Cortex of kidney (tissue), 1 donor: ENCODE measurements at places on chromosomes 1 and 21.

DNA sequence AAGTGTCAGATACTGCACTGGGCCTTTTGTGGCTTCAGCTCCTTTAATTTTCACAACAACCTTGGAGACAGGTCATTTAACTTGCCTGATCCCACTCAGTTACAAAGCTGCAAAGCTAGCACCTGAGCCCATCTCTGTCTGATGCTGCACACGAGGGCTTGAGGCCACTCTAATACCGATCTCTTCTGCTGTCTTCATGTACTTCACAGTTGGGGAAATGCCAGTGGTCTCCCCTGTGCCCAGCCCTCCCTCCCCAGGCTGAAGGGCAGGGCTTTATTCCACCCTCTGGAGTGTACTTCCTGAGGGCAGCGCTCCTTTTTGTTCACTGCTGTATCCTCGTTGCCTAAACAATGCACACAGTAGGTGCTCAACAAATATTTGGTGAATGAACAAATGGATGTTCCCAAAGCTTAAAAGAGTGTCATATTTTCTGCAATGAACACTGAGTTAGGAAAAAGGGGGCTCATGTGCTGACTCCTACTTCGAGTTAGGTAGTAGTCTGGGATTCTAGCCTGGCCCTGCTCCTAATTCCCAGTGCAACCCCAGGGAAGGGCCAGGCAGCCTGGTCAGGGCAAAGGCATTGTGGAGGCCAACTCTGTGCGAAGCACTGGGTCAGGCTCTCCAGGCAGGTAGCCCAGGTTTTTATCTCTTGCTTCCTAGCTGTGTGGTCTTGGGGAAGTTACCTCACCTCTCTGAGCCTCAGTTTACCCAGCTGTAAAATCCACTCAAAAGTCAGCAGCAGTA, 1.1 kb downstream of the TMCO4 start:
- no peak for DNase-seq

- no peak for DNase-seq
Measured at GRCh38 chr1:28370239-28371009, 884 bp downstream of the PHACTR4 start.

DNA sequence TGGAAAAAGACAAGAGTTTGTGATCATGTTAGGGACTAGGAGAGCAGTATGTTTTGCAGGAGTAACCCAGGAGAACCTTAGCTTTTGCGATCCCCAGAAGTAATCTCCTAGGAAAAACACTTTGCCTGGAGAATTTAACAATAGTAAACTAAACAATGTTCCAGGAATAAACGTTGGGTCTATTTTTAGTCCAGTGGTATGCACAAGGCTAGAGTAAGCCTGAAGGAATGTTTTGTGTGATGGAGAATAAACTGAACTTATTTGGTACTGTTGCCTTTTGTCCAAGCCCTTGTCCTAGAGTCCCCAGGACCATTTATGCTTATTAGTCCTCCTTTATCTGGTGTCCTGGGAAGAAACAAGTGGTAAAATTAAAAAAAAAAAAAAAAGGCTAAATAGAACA, 28.7 kb upstream of the RGS5 start:
- DNase-seq: no peak

DNA sequence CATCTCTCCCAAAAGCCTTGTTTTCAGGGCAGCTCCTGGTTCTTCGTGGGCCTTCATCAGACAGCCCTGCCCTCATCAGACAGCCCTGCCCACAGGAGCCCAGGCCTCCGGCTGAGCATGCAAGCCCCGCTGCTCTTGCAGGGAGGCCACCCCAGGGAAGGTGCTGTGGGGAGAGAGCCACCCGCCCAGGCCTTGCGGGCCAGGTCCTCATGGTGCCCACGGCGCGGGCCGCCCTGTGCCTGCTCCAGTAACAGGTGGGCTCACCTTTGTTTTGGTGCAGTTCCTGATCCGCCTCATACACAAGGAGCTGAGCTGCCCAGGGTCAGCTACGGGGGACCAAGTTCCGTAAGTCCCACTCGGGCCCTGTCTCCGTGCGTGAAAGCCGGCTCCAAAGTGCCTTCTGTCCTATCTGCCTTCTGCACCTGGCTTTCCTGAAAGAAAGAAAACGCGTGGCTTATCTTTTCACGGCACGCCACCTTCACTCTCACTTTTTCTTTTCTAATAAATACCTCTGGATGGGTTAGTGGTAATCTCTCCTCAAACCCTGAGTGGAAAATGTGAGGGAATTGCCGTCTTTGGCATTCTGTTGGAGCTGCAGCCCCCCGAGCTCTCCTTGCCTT, 65.9 kb downstream of the SLC37A1 start:
- no peak for DNase-seq

- no peak for DNase-seq
Measured at GRCh38 chr1:43431676-43432075, 22.1 kb downstream of the HYI start.

DNA sequence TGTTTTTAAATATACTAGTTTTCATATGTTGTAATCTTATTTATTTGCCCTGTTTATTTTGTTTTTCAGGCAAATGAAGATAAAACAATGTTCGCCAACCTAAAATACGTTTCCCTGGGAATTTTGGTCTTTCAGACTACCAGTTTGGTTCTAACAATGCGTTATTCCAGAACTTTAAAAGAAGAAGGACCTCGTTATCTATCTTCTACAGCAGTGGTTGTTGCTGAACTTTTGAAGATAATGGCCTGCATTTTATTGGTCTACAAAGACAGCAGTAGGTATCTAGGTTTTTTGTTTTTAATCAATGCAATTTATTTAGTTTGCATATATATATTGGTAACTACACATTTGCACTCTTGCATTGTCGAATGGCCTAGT, 23.7 kb downstream of the SLC35A3 start:
- DNase-seq: no peak

GRCh38 chr1:98929437-98929836, 75.2 kb downstream of the PLPPR5 start:
- DNase-seq: no peak

DNA sequence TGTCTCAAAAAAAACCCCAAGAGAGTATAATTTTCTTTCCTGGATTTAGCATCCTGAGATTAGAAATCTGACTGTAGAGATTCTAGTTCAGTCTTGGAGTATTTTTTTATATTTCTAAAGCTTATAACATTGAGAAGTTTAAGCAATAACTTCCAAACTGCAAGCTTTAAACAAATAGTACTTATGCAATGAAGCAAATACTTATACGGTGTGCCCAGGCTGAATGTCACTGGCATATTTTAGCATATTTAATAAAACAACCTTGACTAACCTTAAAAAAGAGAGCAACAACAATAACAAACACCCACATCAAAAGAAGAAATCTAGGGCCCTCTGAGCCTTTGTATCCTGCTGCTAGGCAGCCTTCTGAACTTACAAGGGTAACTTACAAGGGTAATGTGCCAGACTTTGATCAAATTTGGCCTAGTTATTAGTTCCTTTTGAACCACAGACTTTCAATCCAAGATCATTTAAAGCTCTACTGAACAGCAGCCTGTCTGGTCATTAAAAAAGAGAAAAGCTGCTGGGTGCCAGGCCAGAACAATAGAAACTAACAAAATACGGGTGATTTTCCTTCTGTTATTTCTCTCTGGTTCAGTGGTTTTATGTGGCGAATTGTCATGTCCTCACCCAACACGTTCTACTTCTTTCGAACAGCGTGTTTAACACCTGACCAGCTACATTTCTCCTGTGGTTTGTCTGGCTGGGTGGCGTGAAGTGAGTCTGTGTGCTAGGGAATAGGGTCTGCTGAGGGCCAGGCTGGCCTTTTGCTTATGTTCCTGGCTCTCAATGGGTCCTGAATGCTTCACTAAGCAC, 16.2 kb downstream of the MTOR start:
- no peak for DNase-seq

- DNase-seq: no peak
Measured at GRCh38 chr1:20588634-20589225, at the start of gene CDA. Gene CDA, plus strand, starts transcription at chr1:20589097. Its CDS starts 33 bp downstream, at chr1:20589130.

- no peak for DNase-seq
Measured at GRCh38 chr1:228979325-228979699, 244.0 kb downstream of the RHOU start.

- no peak for DNase-seq
Measured at GRCh38 chr1:67110352-67110751, 24.4 kb downstream of the C1orf141 start.

DNA sequence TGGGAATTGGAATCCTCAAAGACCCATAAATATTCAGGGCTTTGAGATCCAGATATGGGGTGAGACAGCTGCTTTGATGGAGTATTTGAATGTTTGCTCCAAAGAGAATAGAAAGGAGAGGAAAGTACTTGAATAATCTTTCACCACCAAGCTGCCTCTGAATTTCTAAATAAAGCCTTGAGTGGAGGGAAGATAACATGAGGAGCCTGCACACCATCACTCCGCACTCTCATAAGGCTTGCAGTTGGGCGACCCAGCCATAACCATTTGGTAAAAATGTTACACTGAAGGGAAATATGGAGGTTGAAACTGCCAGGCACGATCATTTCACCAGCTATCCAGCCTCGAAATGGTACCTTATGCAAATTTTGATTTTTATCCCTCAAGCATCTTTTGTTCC, 38.4 kb downstream of the VCAM1 start:
- DNase-seq: no peak

- DNase-seq: no peak
Measured at GRCh38 chr1:58884706-58885661, 101.1 kb upstream of the JUN start.

GRCh38 chr1:38129473-38129872, 82.9 kb upstream of the POU3F1 start:
- DNase-seq: no peak

DNA sequence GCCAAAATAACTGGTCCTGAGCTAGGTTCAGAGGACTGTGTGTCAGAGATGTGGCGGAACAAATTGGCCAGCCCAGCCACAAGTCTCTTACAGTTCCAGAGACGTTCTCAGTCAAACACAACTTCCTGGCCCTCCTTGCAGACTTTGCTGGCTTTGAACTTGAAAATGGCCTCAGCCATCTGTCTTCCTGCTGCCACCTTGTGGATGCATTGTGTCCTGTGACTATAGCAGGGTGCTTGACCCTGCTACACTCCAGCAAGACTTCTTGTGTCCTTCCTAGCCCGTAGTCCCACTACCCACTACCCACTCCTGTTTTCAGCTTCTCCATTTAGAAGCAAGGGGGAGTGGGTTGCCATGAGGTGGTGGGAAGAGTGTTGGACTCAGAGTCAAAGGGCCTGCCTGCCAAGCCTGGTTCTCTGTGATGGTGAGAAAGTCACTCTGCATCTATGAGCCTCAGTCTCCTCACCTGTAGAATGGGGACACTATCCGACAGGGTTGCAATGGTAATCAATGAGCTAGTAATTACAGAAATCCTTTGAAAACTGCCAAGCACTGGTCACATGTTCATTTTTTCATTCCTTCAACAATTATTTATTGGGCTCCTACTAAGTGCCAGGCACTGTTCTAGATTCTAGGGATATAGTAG, 109.9 kb downstream of the IGSF21 start:
- DNase-seq: no peak

GRCh38 chr1:25109531-25109951, 122.8 kb downstream of the SYF2 start:
- DNase-seq: no peak

DNA sequence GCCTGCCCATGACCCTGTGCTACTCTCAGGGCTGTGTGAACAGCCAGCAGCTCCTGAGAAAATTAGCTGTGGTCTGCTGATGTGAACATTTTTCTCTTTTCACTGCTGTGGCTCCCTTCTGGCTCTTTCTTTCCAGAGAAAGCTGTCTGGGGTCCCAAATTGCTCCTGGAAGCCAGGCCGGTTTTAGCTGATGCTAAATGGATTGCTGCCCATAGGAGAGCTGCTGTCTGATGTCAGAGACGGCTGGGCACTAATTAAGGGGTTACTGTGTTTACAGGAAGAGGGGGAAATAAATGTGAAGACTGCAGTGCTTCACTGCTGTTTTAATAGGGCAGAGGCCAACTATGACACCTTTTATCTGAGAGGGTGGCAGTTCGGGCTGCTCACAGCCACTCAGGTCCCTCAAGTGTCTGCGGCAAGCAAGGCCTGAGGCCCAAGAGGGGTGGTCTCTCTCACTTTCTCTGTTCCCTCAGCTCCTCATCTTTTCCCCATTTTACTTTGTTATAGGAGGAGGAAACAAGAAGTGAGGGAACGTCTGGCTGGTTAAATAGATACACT, 106.0 kb upstream of the GNG12 start:
- DNase-seq: no peak

DNA sequence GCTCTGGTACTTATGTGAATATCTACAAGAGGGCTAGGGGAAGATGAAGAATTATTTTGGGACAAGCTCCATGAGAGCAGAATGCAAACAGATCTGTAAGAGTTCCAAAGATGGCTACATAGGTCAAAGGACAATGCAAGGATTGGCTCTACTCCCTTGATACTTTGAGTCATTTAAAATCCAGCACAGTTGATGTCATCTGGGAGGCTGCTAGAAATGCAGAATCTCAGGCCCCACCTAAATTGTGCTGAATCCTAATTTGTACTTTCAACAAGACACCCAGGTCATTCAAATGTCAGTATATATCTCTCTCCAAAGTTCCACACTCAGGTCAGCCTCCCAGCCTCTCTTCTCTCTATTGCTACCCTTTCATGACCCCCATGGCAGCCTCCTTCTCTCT, 23.7 kb upstream of the TADA1 start:
- no peak for DNase-seq

- no peak for DNase-seq
Measured at GRCh38 chr1:3017440-3018050, 3.7 kb upstream of the ACTRT2 start.

- DNase-seq: no peak
Measured at GRCh38 chr1:2990376-2991115, 30.7 kb upstream of the ACTRT2 start.

- no peak for DNase-seq
Measured at GRCh38 chr1:234326497-234327366, 46.5 kb upstream of the COA6 start.

GRCh38 chr1:190183588-190183987, 294.1 kb downstream of the BRINP3 start:
- DNase-seq: no peak

DNA sequence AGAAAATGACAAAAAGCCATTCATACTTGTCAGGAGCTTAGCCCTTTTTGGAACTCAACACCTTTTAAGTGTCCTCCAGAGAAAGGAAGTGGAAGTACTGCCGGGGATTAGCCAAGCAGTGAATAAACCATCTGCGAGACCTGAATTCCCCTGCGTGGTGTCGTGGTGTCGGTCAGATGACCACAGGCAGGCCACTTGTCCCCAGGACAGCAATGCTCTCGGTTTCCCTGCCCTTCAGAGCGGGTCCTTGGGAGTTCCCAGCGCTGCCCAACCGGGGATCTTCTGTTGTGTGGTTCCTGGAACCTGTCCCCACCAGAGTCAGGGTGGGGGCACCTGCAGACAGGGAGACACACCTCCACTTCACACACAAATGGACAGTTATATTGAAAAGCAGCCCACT, 9.2 kb downstream of the GPR157 start:
- no peak for DNase-seq

GRCh38 chr1:159291424-159291823, 10.7 kb upstream of the FCER1A start:
- DNase-seq: no peak
